ENCODE measurements at places on chromosomes 12 and 14.

GRCh38 chr14:92945544-92945943 is 22.6 kb downstream of the CHGA start:
- DNase-seq = no peak

DNA sequence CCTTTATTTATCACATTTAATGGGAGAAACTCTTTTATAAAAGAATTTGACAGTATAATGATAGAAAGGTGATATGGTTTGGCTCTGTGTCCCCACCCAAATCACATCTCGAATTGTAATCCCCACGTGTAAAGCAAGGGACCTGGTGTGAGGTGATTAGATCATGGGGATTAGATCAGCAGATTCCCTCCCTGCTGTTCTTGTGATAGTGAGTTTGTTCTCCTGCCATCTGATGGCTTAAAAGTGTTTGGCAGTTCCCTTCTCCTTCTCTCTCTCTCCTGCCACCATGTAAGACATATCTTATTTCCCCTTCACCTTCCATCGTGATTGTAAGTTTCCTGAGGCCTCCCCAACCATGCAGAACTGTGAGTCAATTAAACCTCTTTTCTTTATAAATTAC is 1110.3 kb downstream of the FLRT2 start:
- DNase-seq = no peak

DNA sequence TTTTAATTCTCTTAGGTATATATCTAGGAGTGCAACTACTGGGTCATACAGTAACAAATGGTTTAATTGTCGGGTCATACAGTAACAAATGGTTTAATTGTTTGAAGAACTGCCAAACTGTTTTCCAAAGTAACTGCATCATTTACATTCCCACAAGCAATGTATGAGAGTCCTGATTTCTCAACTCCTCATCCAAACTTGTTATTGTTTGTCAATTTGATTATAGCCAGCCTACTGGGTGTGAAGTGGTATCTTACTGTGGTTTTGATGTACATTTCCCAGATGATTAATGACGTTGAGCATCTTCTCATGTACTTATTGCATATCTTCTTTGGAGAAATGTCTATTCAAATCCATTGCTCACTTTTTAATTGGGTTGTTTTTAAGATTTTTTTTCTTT is 67.6 kb upstream of the CFL2 start:
- DNase-seq = no peak

- DNase-seq = no peak
These were observed 46.7 kb downstream of the FAM222A start for GRCh38 chr12:109760031-109760929.

DNA sequence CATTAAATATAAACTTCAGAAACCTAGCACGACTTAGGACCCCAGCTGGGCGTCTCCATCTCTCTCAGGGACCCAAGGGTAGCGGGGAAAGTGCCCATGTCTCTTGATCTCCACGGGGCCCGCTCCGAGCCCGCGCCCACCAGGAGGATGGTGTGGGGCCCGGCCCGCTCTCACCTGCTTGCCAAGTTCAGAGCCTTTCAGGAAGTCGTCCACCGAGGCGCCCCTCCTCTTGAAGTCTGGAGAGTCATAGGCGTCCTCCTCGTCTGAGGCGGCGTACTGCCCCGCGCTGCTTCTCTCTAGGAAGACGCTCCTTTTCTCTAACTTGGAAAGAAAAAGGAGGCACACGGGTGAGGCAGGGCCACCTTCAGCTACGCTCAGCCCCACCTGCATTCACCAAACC is 96.9 kb downstream of the PIWIL1 start:
- DNase-seq = no peak

- DNase-seq = no peak
These were observed 18.0 kb upstream of the OR4K5 start for GRCh38 chr14:19902409-19902808.

- no peak for DNase-seq
These were observed 147.5 kb downstream of the SLC38A6 start for GRCh38 chr14:61128382-61129167.

- DNase-seq = no peak
These were observed 13.1 kb upstream of the LRTM2 start for GRCh38 chr12:1807087-1807860.

- DNase-seq = no peak
These were observed 3.2 kb upstream of the KRT7 start for GRCh38 chr12:52229836-52230343.

DNA sequence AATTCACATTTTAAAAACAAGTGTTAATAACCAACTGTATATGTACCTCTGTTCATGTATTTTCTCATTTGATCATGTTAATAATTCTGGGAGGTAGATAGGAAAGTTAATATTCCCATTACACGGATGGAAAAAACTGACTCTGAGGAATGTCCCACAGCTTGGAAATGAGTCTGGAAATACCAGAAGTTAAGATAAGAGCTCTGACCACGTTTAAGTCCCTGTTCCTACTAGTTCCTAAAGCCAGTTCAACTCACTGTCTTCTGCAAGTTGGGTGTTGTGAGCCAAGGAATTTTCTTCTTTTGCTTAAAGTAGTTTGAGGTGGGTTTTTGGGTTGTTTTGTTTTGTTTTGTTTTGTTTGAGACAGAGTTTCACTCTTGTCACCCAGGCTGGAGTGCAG is 104.5 kb downstream of the TMEM30B start:
- DNase-seq = no peak

GRCh38 chr14:52220924-52221811 is 46.3 kb upstream of the PTGDR start:
- DNase-seq = no peak

DNA sequence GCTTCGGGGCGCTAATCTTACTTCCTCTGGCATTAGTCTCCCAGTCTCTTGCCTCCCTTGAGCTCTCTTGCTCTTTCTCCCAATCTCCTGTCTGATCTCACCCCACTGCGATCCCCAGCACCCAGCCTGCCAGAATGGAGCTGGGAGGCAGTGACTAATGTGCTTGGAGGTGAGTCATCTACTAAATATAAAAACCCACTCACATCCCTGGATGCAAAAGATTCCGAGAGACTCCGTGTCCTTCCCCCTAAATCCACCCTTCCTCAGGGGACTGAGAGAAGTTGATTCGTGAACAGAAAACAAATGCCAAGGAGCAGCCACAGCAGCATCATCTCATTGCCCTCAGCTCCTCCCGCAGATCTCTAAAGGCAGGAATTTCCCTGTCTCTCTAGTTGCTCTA is 45.7 kb upstream of the KCNA5 start:
- no peak for DNase-seq

DNA sequence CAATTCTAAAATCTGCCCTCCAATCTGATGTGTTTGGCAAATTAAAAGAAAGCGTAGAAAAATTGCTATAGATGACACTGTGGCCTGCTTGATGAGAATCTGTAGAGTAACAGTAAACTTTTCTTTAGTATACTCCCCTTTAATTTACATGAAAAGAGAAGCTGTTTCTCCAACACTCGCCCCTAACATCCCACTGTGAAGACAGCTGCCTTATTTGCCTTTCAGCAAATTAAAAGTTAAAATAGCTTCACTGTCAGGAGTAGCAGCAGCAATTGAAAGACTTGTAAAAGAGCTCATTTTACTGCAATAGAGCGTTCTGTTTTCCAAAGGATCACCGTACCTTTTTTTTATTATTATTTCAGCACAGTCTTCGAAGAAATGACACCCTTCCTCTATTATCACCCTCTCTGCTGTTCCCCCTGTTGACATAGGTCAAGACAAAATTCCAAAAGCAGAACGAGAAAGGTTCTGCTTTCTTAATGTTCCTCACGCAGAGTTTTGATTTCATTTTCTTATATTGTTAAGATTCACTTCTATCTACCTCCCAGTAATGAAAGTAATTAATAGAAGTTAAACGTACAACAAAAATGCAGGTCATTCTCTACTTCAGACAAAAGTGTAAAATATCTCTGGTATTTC is 153.5 kb upstream of the USP15 start:
- no peak for DNase-seq

GRCh38 chr12:53463802-53464560 is 12.1 kb downstream of the PCBP2 start:
- DNase-seq = no peak

DNA sequence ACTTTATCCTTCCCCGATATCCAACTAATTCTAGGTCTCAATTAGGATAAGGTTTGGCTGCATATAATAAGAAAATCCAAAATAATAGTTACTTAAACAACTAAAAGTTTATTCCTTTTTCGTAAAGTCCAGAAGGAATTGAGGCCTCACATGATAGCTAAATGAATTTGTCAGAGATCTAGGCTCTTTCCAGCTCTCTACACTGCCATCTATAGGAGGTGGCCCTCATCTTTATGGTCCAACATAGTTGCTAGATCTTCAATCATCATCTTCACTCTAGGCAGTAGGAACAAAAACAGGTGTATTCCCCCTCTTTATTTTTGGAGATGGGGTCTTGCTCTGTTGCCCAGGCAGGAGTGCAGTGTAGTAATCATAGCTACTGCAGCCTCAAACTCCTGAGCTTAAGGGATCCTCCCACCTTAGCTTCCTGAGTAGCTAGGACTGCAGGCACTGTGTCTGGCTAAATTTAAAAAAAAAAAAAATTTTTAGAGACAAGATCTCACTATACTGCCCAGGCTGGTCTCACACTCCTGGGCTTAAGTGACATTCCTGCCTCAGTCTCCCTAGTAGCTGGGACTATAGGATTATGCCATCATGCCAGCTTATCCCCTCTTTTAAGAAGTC is 46.5 kb upstream of the SAV1 start:
- no peak for DNase-seq

DNA sequence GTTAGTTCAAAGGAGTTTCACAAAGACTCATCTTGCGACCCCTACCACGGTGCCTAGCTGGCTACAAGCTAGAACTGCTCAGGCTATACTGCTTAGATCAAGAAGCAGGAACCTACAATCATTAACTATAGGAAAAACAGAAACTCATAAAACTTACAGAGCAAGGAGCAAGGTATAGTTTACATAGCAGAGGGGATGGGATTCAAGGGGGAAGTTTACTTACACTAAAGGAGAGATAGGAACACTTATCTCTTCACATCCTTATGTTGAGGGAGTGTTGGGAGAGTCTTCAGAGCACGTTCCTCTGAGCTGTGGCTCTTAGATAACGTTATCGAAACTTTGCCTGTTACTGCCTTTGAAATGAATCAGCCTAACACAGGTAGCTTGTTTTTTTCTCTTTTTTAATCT is 58.1 kb downstream of the FSCB start:
- no peak for DNase-seq

- no peak for DNase-seq
These were observed 304.1 kb downstream of the SNAPC1 start for GRCh38 chr14:62066304-62066703.

DNA sequence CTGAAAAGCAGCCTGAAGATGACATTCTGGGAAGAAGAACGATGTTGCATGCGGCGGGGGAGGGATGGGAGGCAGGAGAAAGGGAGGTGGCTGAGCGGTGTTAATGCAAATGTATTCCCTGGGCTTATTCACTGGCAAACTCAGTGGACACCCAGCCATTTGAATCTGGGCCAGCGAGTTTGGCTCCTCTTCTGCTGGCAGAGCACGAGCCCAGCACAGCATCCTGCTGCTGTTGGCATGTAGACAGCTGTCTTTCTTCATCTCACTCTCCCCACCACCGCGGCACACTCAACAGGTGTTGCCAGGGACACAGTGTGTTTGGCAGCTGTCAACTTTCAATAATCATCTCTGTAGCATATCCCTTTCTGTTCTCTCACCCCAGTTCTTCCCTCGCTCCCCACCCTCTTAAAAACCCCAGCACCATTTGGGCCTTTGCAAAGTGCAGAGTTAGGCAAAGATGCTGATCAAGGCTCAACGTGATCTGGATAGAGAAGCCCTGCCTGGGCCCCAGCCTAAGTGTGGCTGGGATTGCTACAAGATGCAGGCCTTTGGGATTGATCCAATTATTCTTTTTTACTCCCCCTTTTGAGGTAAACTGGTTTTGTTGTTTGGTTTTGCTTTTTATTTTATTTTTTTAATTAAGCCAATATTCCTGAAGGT is 131.9 kb downstream of the EXOC5 start:
- DNase-seq = no peak

- DNase-seq = no peak
These were observed 290.4 kb upstream of the CAND1 start for GRCh38 chr12:66978802-66979201.

- no peak for DNase-seq
These were observed 83.2 kb downstream of the DAD1 start for GRCh38 chr14:22505697-22506377.

GRCh38 chr12:50402264-50403000 is 1.7 kb downstream of the LARP4 start:
- no peak for DNase-seq

DNA sequence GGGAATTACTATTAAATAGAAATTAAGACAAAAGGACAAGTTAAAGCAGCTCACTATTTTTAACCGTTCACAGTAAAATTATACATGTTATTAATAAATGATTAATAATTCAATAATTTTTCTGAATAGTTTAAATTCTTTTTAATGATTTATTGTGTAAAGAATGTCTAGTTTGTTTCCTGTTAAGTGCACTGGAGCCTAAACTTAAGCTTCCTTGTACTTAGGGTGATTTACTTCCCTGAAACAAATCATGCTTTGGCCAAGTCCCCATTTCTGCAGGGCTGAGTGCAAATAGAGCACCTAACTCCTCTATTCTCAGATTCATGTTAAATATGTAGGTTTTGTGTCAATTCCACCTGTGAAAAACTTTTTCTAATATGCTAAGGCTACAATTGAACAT is 188.9 kb upstream of the PDZRN4 start:
- no peak for DNase-seq

DNA sequence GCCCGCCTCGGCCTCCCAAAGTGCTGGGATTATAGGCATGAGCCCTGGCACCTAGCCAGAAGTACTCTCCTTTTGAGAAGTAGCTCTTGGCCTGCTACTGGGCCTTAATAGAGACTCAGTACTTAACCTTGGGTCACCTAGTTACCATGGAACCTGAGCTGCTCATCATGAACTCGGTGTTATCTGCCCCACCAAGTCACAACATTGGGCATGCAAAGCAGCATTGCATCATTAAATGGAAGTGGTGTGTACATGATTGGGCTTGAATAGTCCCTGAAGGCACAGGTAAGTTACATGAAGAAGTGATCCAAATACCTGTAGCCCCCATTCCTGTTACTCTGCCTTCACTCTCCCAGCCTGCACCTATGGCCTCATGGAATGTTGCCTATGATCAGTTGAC is 18.0 kb upstream of the ATF7 start:
- DNase-seq = no peak

GRCh38 chr14:104130974-104131651 is 7.3 kb upstream of the KIF26A start:
- DNase-seq = no peak

- DNase-seq = no peak
These were observed 6.7 kb upstream of the C12orf50 start for GRCh38 chr12:88035907-88036289.

- DNase-seq = no peak
These were observed 89.0 kb downstream of the SLC24A4 start for GRCh38 chr14:92411941-92412340.
